ENCODE measurements at places on chromosomes 3 and 15. TPM values are rescaled to one million over a fixed set of nuclear protein-coding genes. Genes with fewer than 3 reads are reported as not detected.

EFL1 gene
- total RNA-seq: 20.6 TPM

DNA sequence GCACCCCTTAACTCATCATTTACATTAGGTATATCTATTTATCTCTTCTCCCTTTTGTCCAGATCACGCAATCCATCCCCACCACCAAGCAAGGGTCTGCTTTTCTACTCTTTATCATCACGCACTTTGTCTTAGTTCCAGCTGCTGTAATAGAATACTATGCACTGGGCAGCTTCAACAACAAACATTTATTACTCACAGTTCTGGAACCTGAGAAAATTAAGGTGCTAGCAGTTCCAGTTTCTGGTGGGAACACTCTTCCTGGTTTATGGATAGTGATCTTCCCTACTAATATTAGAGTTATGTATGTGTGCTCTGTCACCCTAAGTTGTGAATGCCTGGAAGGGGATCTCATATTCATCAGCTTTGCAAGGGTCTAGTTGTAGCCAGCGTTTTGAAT is 687.0 kb downstream of the NTRK3 start:
- peak; percentile 65 for DNase-seq

TRPC1 gene
- total RNA-seq: 13.2 TPM

GRCh38 chr3:147701195-147701594 is 292.0 kb downstream of the ZIC1 start:
- no peak for DNase-seq

GRCh38 chr15:70375006-70375431 is 277.3 kb upstream of the TLE3 start:
- DNase-seq: peak; percentile 44

DCLK3 gene
- not detected for total RNA-seq
